ENCODE measurements at places on chromosomes 7 and 10. TPM values are rescaled to one million over a fixed set of nuclear protein-coding genes. Genes with fewer than 3 reads are reported as not detected.

- DNase-seq: no peak
These were observed 175.8 kb upstream of the SORCS1 start for GRCh38 chr10:107340326-107340725.

DNA sequence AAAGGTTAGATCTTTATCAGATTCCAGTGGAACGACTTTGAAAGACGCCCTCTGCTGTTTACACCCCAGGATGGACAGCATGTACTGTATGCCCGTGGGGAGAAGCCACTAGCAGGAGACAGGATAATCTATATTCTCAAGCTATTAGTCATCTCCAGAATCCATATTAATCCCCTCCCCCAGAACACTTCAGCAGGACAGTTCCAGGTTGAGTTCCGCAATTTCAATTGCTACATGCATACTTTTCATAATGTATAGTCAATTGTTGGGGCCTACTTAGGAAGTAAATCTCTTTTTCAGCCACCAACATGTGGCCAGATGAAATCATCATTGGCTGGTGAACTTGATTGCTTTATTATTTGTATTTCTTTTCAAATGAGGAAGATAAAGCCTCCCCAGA is 313.1 kb upstream of the SMIM30 start:
- no peak for DNase-seq

GRCh38 chr10:52523696-52524095 is 209.6 kb downstream of the DKK1 start:
- DNase-seq: no peak

DNA sequence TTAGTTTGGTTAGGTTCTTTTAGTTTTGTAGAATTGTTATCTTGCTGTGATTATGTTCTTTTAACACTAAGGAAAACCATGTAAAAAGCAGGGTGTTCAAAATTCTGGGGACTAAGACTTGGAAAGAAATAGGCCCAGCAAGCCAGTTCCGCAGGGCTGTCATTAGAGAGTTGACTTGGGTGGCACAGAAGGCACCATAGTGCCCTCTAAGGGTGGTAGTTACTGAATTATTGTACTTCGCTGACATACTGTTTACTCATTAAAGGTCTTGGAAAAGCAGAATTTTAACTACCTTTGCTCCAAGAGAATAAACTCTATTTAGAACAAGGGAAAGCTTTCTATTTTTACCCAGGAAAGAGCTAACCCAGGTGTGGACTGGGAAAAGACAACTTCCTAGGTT is 86.5 kb downstream of the OTUD1 start:
- no peak for DNase-seq

GRCh38 chr10:128084991-128085390 is 41.2 kb downstream of the MKI67 start:
- no peak for DNase-seq

GRCh38 chr7:90828601-90829000 is 232.5 kb downstream of the CDK14 start:
- DNase-seq: no peak

DNA sequence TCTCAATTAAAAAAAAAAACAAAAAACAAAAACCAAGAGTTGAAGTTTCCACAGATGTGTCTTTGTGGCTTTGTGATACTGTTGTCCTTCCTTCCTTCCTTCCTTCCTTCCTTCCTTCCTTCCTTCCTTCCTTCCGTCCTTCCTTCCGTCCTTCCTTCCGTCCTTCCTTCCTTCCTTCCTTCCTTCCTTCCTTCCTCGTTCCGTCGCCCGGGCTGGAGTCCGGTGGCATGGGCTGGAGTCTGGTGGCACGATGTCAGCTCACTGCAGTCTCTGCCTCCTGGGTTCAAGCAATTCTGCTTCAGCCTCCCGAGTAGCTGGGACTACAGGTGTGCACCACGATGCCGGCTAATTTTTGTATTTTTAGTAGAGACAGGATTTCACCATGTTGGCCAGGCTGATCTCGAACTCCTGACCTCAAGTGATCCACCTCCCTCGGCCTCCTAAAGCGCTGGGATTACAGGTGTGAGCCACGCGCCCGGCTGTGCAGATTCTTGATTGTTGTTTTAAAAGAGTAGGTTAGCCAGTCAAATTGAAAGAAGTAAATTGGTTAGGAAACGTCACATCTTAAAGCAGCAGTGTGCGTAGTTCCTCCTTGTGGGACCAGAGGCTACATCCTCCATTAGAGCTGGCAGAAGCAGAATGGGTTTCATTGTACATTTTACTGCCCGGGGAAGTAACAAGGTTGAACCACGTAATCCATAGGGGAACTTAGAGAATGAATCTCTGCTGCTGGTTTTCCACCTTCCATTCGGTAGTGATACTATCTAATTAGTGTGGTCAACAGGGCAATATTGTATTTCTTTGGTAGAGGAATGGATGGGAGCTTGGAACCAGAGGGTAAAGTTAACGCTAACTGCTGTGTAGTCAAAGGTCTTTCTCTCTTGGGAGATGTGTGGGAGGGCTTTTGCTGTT is 20.6 kb downstream of the DNAJB6 start:
- no peak for DNase-seq

GRCh38 chr7:21305455-21306235 is 122.2 kb upstream of the SP4 start:
- no peak for DNase-seq

The IQUB gene
- polyA plus RNA-seq: 6.0 TPM

DNA sequence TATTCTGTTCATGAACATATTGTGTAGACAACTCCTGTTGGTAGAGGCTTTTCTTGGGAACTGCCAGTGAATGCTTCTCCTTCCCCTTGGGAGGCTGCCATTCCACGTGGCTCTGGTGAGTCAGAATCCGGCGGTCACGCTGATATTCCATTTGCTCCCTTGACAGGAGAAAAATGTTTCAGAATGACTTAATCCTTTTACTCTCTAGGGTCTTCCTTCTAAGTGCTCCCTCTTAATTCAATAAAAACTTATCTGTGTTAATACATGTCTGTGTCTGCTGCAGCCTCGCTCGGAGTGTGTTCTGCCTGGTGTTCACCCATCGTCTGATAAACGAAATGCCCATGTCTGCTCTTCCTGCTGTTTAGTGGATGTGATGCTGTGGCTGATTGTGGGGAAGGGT is 278.6 kb downstream of the ARHGAP12 start:
- no peak for DNase-seq

DNA sequence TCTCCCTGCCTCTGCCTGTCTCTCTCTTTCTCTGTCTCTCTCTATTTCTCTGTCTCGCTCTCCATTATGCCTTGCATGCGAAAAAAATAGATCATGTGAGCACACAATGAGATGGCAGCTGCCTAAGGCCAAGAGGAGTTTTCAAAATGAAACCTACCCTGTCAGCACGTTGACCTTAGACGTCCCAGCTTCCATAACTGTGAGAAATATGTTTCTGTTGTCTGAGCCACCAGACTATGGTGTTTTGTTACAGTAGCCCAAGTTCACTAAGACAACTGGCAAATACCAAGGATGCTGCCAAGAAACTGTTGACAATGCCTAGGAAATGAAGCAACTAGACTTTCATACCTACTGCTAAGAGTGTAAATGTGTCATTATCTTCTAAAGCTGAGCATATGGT is 70.6 kb upstream of the PLXDC2 start:
- no peak for DNase-seq

DNA sequence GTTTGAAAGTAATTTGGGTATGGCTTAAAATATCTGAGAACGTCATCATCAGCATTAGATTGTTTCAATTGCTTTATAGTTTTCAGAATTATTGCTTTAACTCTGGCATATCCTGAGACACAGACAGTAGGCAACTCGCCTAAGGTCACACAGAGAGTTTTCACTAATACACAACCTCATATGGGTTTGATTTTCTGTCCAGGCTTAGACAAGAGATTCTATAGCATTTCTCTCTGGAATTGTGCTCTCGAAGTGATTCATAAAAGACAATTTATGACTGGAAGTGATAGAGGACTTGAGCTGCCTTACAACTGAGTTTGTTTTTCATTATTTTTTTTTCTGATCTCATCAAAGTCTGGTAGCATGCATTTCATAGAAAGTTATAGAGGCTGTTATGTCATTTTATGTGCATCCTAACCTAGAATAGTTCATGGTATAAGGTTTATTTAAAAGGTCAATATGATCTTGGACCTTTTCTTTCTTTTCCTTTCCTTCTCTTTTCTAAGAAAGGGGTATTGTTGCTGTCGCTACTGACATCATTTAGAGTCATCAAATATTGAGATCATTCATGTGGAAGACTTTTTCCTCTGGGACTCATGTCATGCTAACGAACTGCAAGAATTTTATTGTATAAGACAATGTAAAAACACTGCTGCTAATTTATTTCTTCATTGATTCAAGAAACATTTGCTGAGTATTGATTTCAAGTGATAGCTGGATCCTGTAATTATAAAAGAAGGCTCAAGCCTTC is 278.2 kb downstream of the PLXDC2 start:
- DNase-seq: no peak

DNA sequence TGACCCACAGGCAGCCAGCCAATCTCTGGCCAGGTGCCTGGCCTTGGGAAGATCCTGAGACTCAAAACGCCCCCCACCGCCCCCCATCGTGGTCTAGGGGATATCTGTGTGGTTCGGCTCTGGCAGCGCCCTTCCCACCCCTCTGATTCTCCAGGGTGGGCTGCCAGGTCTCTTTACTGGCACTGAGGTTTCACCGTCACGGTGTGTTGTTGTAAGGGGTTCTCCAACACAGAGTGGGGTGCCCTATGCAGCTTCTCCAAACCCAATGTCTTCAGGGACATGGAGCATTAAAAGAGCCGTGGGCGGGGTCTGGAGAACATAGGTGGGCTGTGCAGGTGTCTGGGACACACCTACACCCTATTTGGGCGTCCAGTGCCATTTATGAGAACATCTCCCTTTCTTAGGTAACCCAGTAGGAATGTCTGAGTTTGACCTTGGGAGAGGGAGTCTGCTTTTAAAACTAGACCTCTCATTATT is 1.5 kb downstream of the MAFK start:
- DNase-seq: no peak

The GRM8 gene
- polyA plus RNA-seq: 11.4 TPM

DNA sequence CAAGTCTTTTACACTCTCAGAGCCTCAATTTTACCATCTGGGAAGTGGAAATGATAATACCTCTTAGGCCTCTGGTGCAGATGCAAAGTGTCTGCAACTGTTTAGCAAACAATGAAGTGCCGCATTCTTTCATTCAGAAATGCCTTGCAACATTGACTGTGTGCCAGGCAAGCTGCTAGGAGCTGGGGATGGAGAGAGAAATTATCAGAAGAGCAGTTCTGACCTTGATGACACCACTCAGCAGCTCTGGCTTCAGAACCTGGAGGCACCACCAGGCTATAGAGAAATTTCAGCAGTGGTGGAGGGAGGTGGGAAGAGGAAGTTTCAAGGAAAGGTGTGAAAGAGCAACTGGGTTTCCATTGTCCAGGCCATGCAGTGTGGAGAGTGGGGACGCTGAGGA is 78.1 kb upstream of the HABP2 start:
- no peak for DNase-seq

- no peak for DNase-seq
These were observed 76.7 kb downstream of the BMS1 start for GRCh38 chr10:42859256-42859655.

DNA sequence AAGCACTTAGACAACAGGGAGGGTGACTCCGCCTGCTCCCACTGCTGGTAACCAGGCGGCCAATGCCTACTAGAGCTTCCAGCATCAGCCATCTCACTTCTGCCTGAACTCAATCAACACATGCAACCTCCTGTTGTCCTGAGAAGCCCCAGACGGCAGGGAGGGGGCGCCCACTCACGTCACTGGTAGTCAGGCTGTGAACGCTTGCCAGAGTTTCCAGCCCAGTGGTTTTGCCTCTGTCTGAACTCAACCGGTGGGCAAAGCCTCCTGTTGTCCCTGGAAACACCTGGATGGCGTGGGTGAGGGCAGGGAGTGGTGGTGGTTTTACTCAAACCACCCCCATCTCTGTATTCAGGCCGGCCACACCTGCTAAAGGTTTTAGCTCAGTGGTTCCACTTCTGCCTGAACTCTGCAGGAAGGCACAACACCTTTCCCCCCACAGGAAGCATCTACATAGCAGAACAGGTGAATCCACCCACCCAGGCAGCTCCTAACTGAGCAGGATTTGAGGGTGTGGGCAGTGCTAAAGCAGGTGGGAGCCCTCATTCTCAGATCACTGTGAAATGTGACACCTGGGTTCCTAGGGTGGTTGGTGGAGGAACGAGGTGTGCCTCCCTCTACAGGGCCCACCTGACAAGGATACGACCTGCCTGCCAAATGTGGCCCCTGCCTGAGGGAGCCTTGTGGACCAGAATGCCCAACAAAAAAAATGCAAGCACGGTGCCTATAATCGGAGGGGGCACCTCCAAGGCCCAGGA is 563.0 kb upstream of the SEMA3D start:
- no peak for DNase-seq

The SNCG gene
- 9.5 TPM for polyA plus RNA-seq

The MTURN gene
- 80.9 TPM for polyA plus RNA-seq

The ALDH18A1 gene
- polyA plus RNA-seq: 86.5 TPM

The ANKMY2 gene
- 40.0 TPM for polyA plus RNA-seq

The IFIT3 gene
- polyA plus RNA-seq: 21.9 TPM

DNA sequence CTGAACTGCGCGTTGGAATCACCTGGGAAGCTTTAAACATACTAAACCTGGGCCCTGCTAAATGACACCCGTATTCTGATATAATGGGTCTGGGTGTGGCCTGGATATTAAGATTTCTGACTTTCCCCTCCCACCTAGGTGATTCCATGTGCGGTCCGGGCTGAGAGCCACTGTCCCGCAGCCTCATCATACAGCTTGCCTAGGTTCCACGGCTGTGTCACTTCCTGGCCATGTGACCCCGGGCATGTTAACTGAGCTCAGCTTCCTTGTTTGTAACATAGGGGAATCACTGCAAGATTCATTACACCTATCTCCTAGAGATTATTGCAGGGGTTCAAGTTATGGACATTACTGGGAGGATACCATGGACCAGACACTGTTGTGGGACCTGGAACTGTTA is 472.7 kb upstream of the GALNT17 start:
- no peak for DNase-seq

The SLC18A3 gene
- polyA plus RNA-seq: not detected

The SRRM3 gene
- polyA plus RNA-seq: 2.2 TPM

GRCh38 chr7:5681979-5682546 is 99.4 kb downstream of the RNF216 start:
- DNase-seq: no peak

DNA sequence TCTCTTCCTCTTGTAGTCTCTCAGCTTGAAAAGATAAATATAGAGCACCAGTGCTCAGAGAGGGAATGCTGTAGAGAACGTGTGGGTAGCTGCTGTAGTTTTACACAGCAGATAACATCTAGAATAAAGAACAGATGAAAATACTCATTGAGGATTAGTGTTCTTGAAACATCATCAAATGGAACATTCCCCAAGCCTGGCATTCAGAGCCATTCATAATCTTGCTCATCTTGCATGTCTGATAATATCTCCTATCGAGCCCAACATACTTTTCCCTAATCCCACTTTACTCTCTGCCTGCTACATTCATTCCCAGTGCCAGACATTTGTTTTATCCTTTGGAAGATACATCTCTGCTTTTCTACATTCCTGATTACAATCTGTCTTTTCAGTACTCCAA is 35.2 kb downstream of the MCU start:
- DNase-seq: no peak

- DNase-seq: no peak
These were observed 21.4 kb downstream of the ZKSCAN5 start for GRCh38 chr7:99525713-99526440.
